T-helper 22 cell (primary cell): ENCODE measurements at places on chromosomes 2 and 18.

DNA sequence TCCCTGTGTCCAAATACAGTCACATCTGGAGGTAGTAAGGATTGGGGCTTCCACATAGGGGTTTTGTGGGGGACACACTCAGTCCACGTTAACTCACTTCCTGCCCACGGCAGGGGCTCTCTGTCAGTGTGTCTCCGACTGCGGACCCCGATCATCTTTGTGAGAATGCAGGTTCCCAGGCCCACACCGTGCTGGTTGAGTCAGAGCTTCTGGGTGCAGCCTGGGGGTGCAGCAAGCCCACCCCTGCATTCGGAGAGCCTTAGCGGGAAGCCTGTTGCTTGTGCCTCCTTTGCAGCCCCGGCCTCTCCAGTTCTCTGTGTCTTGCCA is 28.0 kb downstream of the HPCAL1 start:
- DNase-seq, result no peak

- DNase-seq, result no peak
Measured at GRCh38 chr2:219429958-219430606, 4.6 kb upstream of the SPEG start.

GRCh38 chr2:214264171-214264570 is 146.7 kb upstream of the VWC2L start:
- DNase-seq, result no peak

GRCh38 chr2:42835577-42836371 is 43.4 kb upstream of the HAAO start:
- no peak for DNase-seq

GRCh38 chr2:1051075-1051474 is 100.4 kb downstream of the SNTG2 start:
- DNase-seq, result no peak

DNA sequence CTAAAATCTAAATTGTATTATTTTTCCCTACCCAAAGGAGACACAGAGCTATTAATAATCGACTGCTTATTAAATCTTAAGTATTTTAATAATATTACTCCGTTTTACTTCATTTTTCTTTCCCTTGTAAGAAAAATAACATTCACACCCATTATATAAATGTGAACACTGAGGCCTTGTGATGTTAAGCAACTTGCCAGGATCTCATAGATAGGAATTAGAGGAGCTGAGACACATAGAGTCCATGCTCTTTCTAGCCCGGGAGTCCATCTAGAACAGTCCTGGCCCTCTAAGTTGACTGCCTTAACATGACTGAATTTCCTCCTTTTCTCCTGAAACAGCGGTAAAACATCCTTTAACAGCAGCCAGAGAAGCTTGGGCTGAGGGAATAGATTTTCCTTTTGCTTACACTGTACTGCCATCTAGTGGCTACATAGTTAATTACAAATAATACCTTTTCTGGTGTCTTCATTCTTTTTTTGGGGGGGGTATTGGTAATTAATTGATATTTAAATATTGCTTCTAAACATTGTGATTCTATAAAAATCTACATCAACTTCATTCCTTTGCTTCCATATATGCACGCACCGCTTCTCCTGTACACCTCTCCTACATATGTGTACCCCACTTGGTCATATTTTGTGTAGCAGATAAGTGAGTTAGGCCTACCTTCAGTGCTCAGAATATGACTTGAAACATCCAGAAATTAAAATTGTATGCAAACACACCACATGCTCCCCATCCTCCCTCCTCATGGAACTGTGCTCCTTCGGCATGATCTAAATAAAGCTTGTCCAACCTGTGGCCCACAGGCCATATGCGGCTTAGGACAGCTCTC is 125.8 kb upstream of the HNMT start:
- DNase-seq, result no peak

DNA sequence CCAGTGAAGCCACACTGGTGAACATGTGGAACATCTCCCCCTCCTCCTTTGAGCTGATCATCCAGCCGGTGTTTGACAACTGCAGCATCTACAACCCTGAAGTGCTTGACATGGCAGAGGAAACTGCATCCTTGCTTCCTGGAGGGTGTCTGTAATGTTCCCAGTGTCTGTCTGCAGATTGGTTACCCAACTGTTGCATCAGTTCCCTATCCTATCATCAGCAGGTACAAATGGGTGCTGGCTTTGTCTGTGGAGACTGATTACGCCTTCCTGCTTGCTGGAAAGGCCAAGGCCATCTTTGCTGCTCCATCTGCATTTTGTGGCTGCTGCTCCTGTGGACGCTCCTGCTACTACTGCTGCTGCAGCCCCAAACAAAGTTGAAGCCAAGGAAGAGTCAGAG is 83.5 kb downstream of the SKA1 start:
- no peak for DNase-seq
